GM12865 (cell line): ENCODE measurements at places on chromosomes 3 and 15.

DNA sequence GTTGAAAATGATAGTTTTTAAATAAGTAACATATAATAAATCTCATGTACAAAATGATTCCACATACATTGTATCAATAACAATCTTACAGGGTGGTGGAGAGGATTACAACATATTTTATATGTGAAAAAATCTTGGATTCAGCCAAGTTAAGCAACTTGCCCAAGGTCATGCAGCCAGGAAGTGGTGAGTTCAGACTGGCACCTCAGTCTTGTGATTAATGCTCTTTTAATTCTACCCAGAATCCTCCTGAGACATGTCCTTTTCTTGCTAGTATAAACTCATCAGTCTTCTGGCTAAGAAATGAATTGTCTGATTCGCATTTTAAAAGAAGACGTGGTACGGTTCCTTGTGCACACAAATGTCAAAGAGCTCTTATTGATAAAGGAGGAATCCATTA, 4.5 kb upstream of the MYRIP start:
- no peak for DNase-seq

DNA sequence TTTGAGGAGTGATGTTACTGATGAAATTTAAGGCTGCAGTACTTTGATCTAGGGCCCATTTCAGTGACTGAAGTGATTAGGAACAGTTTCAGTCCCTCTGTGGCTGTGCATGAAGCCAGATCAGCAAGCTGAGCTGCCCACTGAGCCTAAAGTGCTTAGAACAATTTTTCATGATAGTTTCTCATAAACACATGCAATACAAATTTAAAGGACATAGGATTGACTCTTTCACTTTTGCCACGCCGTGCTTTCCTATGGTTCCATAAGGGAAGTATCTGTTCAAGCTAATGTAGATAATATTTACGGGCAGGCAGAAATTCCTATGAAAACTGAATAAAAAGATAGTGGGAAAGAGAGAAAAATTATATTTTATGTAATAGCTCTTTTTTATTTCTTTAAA, 10.6 kb downstream of the ANKUB1 start:
- DNase-seq, result no peak

DNA sequence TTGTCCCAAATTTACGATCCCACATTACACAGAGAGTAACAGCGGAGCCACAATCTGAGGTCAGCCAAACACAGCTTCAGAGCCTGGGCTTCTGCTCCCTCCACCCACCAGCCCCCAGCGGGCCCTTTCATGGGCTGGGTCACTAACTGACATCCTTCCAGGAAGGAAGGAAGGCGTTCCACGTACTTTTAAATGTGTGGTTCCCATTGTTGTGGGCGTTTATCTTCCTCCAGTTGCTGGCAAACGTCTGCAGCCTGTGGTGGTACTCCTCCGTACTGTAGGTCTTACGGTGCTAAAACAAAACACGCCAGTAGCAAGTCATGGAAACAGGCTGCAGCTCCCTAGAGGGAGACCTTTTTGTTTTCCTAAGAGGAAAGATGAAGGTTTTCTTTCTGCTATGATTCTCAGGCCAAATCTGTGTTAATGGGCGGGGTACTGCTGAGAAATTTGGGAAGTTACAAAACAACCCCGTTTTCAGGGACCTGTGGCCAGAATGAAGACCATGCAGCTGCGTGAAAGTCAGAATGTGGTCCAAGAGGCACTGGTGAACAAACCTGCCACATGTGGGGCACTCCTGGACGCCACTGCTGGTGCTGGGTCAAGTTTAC, 7.6 kb downstream of the CTSH start:
- DNase-seq, result no peak

GRCh38 chr15:70060993-70061305, 36.8 kb downstream of the TLE3 start:
- no peak for DNase-seq

DNA sequence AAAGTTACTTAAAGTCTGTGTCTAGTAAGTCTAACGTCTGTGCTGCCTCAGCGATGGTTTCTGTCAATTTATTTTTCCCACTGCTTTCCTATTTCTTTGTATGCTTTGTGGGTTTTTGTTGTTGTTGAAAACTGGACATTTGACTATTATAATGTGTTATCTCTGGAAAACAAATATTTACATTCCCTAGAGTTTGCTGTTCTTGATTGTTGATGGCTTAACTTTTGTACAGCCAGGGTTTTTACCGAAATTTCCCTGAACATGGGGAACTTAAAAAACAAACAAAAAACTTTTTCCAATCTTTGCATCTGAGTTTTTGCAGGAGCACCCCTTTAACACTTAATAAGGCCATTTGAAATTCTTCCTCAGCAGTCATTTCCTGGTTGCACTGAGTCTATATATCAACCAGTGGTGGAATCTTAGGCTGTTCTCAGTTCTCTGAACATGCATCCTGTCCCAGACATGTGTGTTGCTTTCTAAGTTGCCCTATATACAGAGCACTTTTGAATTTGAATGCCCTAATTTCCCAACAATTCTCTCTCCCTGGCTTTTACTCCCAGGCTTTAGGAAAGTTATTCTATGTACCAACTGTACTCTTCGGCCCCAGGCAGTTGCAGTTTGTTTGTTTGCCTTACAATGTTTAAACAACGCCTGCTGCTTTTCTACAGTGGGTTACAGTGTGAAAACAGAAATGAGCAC, 11.8 kb upstream of the PIAS1 start:
- DNase-seq, result peak; percentile 69

- DNase-seq, result no peak
These were observed 32.7 kb downstream of the AADACL2 start for GRCh38 chr3:151766454-151766853.

DNA sequence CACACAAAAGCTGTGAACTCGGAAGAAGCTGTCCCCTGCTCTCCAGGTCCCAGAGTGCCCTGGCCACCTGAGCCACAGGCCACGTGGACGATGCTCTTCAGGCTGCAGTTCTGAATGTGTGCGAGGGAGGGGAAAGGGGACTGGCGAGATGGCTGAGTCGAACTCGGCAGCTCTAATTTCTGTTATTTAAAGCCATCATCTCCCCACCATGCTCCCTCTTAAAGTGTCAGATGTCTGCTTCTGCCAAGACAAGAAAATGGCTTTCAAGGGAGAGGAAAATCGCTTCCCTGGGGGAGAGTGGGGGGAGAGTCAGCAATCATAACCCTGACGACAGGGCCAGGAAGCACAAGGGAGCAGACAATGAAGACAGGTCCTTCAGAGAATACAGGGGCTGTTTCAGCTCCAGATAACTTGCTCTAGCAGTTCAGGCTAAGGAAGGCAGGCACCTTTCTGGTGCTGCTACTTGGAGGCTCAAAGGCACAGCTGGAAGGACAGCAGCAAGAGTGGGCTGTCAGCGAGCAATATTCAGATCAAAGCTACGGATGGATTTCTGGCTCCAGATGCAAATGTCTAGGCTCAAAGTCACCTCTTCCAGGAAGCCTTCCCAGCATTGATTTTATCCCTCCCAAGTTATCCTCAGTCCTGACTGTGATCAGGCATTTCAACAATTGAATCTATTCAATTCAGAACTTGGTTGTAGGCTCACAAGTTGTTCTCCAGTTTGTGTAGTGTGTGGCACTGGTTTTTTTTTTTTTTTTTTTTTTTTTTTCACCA, 15.5 kb upstream of the CCDC33 start:
- DNase-seq, result no peak

DNA sequence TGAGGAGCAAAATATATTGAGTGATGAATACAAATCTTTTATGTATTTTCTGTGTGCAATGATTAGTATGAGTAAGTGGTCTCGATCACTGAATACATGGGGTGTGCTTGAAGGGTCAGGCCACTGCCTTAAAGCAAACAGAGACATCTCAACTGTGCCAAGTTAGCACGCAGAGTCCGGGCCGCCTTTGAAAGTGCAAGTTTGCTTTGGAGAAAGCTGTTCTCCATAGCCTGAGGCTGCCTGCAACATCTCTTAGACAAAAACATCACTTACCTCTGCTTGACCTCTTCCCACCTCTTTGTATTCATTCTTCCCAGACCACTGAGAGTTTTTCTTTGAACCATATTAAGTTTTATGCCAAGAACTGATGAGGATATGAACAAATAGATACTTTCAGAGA, 267.0 kb downstream of the ZBTB20 start:
- DNase-seq, result no peak

GRCh38 chr3:174159604-174160003, 699.5 kb upstream of the NAALADL2 start:
- no peak for DNase-seq

DNA sequence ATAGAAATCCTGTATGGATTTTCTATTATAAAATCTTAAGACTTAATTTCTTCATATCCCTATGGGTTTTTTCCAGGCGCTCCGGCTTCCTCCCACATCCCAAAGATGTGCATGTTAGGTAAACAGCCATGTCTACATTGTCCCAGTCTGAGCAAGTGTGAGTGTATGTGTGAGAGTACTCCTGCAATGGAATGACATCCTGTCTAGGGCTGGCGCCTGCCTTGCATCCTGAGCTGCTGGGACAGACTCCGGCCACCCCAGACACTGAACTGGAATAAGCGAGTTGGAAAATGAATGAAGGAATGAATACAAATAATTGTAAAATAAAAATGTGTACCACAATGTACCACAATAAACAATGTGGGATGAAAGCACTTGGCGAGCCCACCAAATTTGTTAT, 69.2 kb downstream of the RFTN1 start:
- DNase-seq, result no peak

DNA sequence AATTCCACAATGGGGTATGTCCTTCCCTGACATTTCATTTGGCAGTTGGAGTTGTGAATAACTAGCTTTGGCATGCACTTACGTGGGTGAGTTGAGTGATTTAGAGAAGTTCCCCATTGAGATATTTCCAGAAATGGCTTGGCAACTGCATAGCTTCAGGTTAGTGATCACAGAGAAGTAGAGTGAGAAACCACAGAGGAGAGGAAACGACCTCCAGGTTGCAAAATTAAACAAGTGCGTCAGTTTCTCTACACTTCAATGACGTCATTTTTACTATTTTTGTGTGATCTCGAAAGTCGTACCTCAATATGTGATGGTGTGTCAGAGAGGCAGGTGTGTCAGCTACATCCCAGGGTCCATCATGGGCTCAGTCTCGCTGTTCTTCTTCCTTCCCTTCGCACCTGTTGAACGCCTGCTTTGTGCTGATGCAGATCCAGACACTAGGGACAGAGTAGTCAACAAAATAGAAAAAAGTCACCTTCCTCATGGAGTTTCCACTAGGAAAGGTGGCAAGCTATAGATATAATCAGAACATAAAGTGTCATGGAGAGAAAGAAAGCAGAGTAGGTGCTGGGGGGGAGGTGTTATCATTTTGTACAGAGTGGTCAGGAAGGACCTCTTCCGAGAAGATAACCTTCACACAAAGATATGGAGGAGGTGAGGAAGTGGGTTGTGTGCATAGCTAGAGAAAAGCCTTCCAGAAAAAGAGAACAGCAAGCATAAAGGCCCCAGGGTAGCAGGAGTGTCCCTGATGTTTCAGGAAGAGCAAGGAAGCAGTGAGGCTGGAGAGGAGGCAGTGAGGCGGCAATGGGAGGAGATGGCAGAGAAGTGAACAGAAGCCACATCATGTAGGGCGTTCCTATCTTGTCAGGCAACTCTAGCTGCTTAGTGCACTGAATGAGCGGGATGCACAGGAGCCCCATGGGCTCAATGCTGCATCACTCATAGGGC, 75.6 kb downstream of the MCTP2 start:
- peak; percentile 19 for DNase-seq

- peak; percentile 63 for DNase-seq
These were observed 31.8 kb downstream of the CCNL1 start for GRCh38 chr3:157127831-157128767.

GRCh38 chr3:126358816-126359181, 1.6 kb upstream of the KLF15 start:
- no peak for DNase-seq

GRCh38 chr3:77976079-77976478, 936.2 kb downstream of the ROBO2 start:
- DNase-seq, result no peak

DNA sequence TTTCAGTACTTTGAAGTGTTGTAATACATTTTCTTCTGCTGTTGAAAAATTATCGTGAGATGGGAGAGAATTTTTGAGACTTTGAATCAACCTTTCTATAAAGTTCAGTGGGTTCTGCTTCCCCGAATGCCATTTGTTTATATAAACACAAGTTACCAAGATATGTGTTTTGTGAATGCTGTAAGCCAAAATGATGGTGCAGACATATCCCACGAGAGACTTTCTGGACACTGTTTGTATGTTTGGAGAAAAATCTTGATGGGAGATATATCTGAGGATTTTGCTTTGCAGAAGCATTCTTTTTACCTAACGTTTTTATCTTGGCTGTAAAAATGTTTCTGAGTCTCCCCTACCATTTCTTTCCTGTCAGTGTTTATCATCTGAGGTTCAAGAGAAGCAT, 526.6 kb upstream of the ZNF717 start:
- DNase-seq, result no peak

GRCh38 chr3:154921351-154921750, 158.8 kb upstream of the MME start:
- no peak for DNase-seq

DNA sequence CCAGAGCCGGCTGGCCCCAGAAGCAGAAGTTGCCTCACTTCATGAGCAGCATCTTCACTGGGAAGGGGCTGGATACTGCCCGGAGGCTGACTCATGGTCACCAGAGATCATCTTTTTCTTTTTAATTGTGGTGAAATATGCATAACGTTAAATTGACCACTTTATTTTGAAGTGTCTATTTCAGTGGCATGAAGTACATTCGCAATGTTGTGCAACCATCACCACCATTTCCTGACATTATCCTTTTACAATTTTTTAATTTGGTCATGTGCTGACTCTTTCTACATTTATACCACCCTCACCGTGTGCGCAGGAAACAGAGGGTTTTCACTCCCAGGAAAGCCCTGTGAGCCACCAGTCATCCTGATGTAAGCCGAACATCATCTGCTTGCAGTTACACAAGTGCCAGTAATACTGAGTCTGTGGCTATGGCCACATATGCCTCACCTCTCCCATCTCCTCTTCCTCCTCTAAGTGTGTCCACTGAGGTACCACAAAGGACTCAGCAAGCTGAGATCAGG, 51.6 kb upstream of the ABHD17C start:
- no peak for DNase-seq

DNA sequence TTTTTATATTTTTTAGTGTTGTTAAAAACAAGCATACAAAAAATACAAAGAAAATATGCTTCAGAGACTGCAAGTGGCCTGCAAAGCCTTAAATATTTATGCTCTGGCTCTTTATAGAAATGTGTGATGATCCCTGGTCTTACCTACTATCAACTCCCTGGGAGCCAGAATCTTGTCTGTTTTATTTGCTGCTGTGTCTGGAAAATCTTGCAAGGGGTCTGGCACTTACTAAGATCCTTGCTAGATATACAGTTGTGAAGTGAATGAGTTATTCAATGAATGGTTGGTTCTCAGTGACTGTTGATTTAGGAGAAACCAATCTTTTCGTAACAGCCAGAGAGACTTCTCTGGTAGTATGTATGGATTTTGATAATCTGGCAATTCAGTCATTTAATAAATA, 521.0 kb upstream of the CFAP20DC start:
- DNase-seq, result no peak

DNA sequence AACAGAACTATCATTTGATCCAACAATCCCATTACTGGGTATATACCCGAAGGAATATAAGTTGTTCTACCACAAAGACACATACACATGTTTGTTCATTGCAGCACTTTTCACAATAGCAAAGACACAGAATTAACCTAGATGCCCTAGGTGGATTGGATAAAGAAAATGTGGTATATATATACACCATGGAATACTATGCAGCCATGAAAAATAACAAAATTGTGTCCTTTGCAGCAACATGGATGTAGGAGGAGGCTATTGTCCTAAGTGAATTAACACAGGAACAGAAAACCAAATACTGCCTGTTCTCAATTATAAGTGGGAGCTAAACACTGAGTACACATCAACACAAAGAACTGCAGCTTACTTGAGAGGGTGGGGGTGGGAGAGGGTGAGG, 142.5 kb downstream of the IL20RB start:
- no peak for DNase-seq

- DNase-seq, result no peak
These were observed 15.6 kb downstream of the OR5K3 start for GRCh38 chr3:98406034-98406433.
